ENCODE measurements at places on chromosomes 6 and 20. TPM values are rescaled to one million over a fixed set of nuclear protein-coding genes. Genes with fewer than 3 reads are reported as not detected.

Gene FAM184A
- 3.4 TPM for total RNA-seq

Gene ALDH5A1
- 14.2 TPM for total RNA-seq

Gene TBX18
- 9.8 TPM for total RNA-seq

Gene INSM1
- not detected for total RNA-seq

Gene HSPA12B
- 21.6 TPM for total RNA-seq

Gene ADGRF5
- total RNA-seq = 10.3 TPM

Gene LPA
- 0.49 TPM for total RNA-seq

Gene HLA-DQA2
- total RNA-seq = 2.2 TPM

Gene SRMS
- not detected for total RNA-seq

Gene NEU1
- total RNA-seq = 26.0 TPM

Gene CTAGE9
- not detected for total RNA-seq

Gene NOX3
- total RNA-seq = not detected

Gene CEP85L
- total RNA-seq = 11.8 TPM

Gene RAD21L1
- total RNA-seq = not detected

Gene FAM110A
- total RNA-seq = 11.8 TPM

Gene MBOAT1
- total RNA-seq = 9.6 TPM

Gene FAM83C
- total RNA-seq = 16.9 TPM

Gene BPIFB1
- not detected for total RNA-seq

Gene PGC
- 3.4 TPM for total RNA-seq

Gene CHRNA4
- 0.25 TPM for total RNA-seq

Gene PTPRT
- total RNA-seq = not detected

Gene OSER1
- total RNA-seq = 28.0 TPM

Gene PKIG
- 146 TPM for total RNA-seq

Gene DDX43
- total RNA-seq = 0.49 TPM

Gene BHLHE23
- total RNA-seq = not detected

Gene CAP2
- total RNA-seq = 9.6 TPM

Gene PAK5
- total RNA-seq = 0.25 TPM

Gene ACSS1
- total RNA-seq = 26.3 TPM

Gene RGS17
- 0.25 TPM for total RNA-seq

Gene C20orf141
- total RNA-seq = not detected

Gene VWA7
- total RNA-seq = 0.74 TPM

Gene GJA10
- total RNA-seq = not detected

Gene SLC17A3
- not detected for total RNA-seq

Gene C20orf202
- total RNA-seq = not detected

Gene BPIFB4
- not detected for total RNA-seq

Gene C20orf144
- not detected for total RNA-seq

Gene GGTLC1
- total RNA-seq = not detected

Gene IL20RA
- total RNA-seq = 21.9 TPM

Gene ADGRG6
- total RNA-seq = 22.6 TPM
